ENCODE measurements at places on chromosomes 7 and 10. TPM values are rescaled to one million over a fixed set of nuclear protein-coding genes. Genes with fewer than 3 reads are reported as not detected.

The RNF133 gene
- total RNA-seq: under 0.01 TPM

The TIAL1 gene
- total RNA-seq: 28.0 TPM

The CHST3 gene
- total RNA-seq: 10.6 TPM

The C7orf57 gene
- total RNA-seq: not detected

The CYP3A4 gene
- not detected for total RNA-seq

The SPDYE5 gene
- not detected for total RNA-seq

The FLNC gene
- 116 TPM for total RNA-seq

The MOGAT3 gene
- not detected for total RNA-seq

The NSUN6 gene
- 11.4 TPM for total RNA-seq

The SRRM3 gene
- total RNA-seq: 0.18 TPM

The EBF3 gene
- total RNA-seq: 0.36 TPM

The PTF1A gene
- total RNA-seq: not detected

The TSPAN12 gene
- 0.72 TPM for total RNA-seq

The PLEKHS1 gene
- total RNA-seq: not detected

The HPSE2 gene
- not detected for total RNA-seq

The NEUROD6 gene
- total RNA-seq: not detected

The MINPP1 gene
- total RNA-seq: 16.9 TPM

The MEOX2 gene
- total RNA-seq: under 0.01 TPM

The SUFU gene
- 2.2 TPM for total RNA-seq

The CCDC186 gene
- 6.1 TPM for total RNA-seq

The CACNB2 gene
- total RNA-seq: 0.36 TPM
